HCEC 1CT (cell line): ENCODE measurements at places on chromosomes 2 and 18.
A peak's percentile ranks its signal among the peaks of the same experiment; 100 is the strongest.

DNA sequence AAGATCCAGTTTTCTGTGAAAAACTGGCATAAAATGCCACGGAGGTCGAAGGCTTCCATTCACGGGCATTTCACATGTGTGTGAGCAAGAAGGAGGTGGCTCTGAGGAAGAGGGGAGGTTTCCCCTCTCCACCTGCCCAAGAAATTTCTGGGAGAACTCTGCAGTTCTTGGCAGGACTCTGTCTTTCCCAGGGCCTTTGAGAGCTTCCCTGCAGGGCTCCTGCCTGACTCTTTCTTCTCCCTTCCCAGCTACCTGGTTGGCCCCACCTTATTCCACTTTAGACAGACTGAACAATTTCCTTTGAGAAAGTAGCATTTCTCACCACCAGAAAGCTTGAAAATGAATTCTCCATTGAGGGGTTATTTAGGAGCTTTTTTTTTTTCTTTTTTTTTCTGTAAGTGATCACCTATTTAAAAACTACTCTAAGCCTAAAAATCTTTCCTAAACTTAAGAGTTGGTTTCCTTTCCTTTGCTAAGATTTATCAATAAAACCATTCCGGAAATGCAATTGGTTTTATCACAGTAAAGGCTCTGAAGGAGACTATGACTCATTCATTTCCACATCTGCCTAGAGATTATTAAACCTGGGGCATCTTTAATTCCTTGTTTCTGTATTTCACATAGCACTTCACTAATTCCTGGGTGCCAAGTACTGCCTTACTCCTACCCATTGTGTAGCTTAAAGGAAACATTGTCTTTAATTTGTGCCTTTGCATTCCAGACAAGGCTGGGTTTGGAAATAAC, 59.3 kb downstream of the UNC80 start:
- DNase-seq, result no peak

DNA sequence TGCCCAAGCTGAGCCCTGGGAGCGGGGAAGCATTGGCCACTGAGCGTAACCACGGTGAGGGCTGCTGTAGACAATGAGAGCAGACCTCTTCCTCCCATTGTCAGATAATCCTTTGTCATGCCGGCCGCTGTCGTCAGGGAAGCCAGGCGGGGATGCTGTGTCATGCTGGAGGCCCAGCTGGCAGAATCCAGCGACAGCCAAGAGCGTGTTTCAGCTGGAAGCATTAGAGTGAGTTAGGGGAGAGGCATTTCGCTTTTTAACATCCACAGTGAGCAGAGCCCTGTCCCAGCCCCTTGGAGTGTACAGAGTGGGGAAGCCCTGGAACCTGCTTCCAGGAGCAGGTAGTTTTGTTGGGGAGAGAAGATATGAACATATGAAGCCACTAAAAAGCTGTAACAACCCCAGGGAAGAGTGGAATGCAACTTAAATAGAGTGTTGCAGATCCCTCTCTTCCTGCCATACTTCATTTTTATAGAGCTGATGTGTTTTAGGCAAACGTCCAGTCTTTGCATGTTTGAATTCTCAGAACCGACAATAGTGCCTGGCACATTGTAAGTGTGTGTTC, 7.0 kb downstream of the CTIF start:
- DNase-seq, result peak; percentile 32

DNA sequence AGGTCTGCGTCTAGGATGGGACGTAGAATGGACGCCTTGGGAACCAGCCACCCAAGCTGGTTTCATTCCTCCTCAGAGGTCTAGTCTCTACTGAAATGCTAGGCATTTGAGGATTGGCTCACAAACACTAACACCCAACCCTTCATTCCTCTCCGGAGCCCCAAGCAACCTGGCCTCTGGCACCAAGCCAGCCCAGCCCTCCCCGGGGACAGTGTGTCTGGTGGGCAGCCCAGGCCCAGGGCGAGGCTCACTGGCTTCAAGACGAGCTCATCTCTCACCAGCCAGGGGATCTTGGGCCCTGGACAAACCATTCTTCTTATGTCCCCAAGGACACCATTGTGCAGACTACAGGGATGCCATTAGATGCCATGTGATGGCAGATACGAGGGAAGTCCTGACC, 182.5 kb downstream of the CTIF start:
- DNase-seq, result no peak

GRCh38 chr2:221463241-221463896, 108.7 kb downstream of the EPHA4 start:
- no peak for DNase-seq

DNA sequence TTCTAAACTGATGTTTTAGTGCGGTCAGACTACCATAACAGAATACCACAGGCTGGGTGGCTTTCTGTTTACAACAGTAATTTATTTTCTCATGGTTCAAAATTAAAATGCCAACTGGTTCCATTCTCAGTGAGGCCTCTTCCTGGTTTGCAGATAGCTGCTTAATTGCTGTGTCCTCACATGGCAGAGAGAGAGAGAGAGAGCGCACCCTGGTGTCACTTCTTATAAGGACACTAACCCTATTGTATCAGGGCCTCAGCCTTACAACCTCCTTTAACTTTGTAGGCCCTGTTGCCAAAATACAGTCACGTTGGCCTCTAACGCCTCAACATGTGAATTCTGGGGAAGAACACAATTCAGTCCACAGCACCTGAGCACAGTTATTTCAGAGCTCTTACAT, 37.5 kb upstream of the ZNF385B start:
- peak; percentile 59 for DNase-seq

DNA sequence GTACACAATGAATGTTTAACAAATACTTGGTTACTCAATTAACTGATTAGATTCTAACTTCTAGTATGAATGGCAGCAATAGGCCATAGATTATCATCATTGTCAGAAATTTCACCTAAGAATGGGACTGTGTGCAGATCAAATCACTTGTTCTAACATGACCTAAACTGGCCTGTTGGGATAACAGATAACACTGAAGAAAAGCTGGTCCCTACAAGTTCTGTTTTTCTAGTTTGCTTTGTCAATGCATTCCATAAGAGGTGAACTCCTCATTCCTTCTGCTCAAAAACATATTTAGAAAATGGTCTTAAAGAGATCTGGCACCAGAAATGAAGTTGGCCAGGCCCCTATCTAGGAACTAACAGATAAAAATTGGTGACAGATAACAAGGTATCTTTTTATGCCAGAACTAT, 175.4 kb downstream of the THADA start:
- DNase-seq, result no peak

DNA sequence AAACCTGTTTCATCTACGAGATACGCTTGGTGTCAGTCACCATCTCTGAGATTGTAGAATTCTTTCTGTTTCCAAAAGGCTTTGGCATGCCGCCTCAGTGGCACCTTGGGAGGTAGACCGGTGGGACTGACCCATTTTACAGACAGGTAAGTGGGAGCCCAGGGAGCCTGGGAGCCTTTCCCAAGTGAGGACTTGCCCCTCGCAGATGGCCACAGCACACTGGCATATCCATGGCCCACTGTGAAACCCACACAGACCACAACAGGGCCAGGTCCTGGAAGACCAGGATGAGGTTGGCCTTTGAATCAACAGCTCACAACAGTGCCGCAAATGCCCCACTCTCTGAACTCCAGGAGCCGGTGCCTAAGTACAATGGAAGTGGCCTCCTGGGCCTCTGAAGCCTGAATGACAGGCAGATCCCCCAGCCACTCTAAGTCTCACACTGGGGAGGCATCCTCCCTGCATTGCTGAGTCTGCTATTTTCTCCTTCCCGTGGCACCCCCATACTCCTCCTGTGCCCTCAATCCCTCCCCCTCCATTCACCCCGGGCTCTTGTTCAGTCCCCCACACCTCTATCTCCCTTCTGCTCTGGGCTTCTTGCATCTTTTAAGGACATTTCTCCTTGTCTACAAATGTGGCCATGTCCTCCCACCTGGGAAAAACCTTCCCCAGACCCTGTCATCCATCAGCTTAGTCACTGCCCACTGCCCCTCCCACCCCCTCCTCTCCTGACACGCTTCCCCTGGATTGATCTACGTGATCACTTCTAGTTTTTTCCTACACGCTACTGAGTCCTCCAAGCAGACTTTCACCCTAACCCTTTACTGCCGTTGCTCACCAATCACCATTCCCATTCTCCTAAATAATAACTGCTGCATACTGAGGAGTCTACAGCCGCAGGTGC, 26.2 kb downstream of the CENPA start:
- no peak for DNase-seq

GRCh38 chr2:129396980-129397599, 582.4 kb upstream of the RAB6C start:
- no peak for DNase-seq

DNA sequence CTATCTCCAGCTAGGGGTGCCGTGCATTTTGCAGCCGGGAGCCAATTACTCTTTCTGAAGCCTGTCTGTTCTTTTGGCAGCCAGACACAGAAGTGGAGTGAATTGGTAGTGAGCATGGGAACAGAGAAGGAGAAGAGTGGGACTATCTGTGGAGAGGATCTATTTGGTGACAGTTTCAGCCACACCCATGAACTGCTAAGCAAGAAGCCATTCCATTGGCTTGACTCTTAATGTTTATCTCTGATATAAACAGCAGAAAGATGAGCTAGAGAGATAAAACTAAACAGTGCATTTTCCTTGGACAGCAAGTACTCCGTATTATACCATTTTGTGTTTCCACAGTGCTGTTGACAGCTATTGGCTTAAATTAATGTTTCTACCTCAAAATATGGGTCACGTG, 259.6 kb upstream of the THUMPD2 start:
- DNase-seq, result peak; percentile 36

- DNase-seq, result peak; percentile 55
Observed at GRCh38 chr2:32772638-32773447, 145.0 kb downstream of the TTC27 start.

GRCh38 chr2:170218456-170218855, 40.5 kb downstream of the MYO3B start:
- DNase-seq, result no peak

DNA sequence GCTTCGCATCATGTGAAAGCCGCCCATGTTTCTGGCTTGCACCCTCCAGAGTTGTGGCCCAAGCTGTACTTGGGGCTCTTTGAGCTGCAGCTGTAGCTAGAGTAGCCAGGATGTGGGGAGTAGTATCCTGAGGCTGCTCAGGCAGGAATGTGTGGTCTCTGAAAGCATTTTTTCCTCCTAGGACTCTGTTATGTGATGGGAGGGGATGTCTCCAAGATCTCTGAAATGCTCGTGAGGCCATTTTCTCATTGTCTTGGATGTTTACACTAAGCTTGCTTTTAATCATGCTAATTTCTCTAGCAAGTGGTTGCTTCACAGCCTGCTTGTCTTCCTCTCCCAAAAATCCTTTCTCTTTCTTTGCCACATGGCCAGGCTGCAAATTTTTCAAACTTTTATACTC, 687.6 kb downstream of the DCDC2C start:
- DNase-seq, result no peak
